NCI-H1417 treated with DMSO at 0.1 percent for 48 hours (cell line): ENCODE measurements at places on chromosomes 16 and 17.

GRCh38 chr16:78788276-78788675, 688.8 kb downstream of the WWOX start:
- DNase-seq: no peak

GRCh38 chr16:56877486-56878182, 12.6 kb downstream of the SLC12A3 start:
- DNase-seq: no peak

GRCh38 chr16:21599122-21600030, at the start of gene METTL9:
Gene METTL9, plus strand, starts transcription at chr16:21599577. Its CDS starts 157 bp downstream, at chr16:21599734.
- peak; percentile 64 for DNase-seq

DNA sequence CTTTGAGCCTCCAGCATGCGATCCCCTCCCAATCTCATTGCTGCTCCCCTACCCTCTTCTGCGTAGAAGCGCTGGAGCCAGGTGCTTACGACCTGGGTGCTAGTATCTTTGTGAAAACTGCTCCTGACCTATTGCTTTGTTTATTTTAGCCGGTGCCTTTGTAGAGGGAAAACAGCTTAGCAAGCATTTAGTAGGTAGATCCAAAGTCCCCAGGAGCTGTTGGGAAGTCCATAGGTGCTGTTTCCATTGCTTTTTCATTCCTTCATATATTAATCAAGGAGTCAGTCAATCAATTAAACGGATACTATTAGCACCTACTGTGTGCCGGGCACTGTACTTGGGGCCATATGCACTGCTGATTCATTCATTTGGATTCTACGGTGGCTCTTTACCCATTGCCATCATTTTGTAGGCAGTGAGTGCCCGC, 497.6 kb downstream of the WWOX start:
- no peak for DNase-seq

GRCh38 chr17:76176701-76177574, 35.9 kb upstream of the FOXJ1 start:
- no peak for DNase-seq

GRCh38 chr16:71367241-71367976, 8.9 kb downstream of the CALB2 start:
- no peak for DNase-seq

- DNase-seq: no peak
Measured at GRCh38 chr16:84687715-84688114, 12.1 kb upstream of the USP10 start.

DNA sequence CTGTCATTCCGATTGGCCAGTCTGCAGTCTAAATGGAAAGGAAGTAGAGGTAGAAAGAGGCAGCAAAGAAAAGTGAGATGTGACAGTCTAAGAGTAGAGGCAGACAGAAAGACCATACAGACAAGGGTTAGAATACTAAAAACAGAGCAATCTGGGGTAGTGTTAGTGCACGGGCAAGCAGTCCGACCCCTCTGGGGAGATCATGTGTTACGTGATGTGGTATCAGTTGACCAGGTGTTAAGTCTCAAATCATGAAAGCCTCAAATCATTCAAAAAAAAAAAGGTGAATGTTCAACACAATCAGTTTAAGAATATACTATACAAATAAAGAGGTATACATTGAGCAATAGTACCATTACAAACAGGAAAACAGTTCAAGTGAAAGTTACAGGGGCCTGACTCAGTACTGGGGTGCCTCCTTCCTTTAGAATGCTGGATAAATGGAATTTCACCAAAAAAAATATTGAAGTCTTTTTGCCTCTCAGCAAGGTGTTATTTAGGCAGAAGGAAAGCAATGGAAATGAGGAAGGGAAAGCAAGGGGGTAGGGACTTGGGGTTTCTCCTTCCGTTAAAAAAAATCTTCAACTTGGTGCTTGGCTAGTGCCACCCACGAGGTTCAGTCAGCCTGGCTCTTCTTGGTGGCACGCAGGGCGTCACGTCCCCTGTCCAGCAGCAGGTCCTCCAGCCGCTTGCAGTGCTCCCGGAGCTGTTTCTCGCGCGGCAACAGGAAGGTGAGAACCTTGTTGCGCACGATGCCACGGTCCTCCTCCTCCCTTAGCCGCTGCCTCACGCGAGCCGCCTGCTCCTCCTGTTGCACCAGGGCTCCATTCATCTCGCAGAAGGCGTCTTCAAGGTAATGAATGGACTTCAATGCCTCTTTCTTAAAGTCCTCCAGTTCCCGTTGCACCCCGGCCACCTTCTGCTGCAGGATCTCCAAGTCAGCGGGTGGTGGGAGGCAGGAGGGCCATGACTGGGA, 616 bp downstream of the CCDC182 start:
- DNase-seq: no peak

GRCh38 chr16:396605-397004, 394 bp upstream of the NME4 start:
- DNase-seq: no peak

- no peak for DNase-seq
Measured at GRCh38 chr16:89331371-89332109, 114.0 kb downstream of the ZNF778 start.

DNA sequence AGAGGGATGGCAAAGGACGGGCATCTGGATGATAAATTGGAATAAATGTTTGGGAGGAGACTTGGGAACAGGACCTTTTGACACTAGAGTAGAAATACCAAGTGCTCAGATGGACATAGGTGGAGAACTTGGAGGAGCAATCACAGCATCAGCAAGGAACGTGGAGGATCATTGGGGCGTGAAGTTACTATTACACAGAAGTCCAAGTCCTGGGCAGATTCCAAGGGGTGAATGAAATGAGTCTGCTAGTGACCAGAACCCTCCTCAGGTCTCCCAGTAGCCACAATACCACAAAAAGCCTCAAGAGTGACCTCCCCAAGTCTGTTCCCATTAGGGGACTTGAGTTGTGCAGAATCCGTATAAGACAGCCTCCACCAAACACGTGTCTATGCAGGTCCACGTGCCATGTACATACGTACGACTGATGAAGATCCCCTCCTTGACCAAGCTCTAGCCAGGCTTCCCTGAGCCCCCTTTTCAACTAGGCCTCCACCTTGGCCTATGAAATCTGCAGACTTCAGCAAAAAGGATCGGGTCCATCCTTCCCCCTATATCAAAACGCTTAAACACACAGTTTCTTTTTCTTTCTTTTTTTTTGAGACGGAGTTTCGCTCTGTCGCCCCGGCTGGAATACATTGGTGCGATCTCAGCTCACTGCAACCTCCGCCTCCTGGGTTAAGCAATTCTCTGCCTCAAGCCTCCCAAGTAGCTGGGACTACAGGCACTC, 2.2 kb downstream of the C17orf67 start:
- DNase-seq: no peak

DNA sequence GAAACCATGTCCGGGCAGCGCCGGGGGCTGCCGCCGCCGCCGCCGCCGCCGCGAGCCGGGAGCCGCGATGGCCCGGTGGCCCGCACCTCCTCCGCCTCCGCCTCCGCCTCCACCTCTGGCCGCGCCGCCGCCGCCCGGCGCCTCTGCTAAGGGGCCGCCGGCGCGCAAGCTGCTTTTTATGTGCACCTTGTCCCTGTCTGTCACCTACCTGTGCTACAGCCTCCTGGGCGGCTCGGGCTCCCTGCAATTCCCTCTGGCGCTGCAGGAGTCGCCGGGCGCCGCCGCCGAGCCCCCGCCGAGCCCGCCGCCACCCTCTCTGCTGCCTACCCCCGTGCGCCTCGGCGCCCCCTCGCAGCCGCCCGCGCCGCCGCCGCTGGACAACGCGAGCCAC, 587 bp downstream of the HS3ST4 start:
- DNase-seq: no peak

- DNase-seq: no peak
Measured at GRCh38 chr17:28366605-28367004, 1.6 kb upstream of the SEBOX start.

DNA sequence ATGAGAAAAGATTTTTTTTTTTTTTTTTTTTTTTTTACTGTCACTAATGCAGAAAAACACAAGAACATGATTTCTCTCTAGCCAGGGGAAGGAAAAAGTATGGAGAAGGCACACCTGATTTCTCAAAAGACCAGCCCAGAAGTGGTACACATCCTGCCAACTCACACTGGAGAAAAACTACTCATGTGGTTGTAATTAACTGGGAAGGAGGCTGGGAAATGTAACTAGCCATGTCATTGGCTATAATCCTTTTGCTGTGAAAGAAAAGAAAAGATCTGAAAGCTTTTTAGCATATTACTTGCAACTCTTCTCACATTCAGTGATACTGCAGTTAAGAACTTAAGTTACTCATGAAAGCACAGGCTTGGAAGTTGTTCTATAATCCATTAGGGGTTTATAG, 195.9 kb upstream of the PMFBP1 start:
- DNase-seq: no peak

GRCh38 chr17:50715471-50715870, 3.9 kb upstream of the LUC7L3 start:
- no peak for DNase-seq

DNA sequence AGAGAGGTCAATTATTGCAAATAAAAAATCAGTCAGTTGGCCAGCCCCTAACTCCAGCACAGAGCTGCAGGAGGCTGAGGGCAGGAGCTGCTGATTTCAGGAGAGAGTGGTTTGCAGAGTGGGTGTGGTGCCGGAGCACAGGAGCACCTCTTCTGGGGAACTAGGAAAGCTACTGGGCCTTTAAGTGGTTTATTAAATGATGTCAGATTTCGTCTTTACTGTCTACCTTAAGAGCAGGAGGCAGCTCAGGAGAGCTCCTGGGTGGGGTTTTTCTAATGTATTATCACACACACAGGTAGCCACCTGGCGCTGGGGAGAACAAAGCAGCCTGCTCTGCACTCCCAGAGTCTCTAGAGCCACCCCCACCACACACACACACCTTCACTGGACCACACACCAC, 11.5 kb upstream of the HAS3 start:
- DNase-seq: no peak

GRCh38 chr17:44389281-44389680, at the start of gene ITGA2B:
Gene ITGA2B, minus strand, starts transcription at chr17:44389649. Its CDS starts 176 bp downstream, at chr17:44389473.
- DNase-seq: no peak

GRCh38 chr17:68368387-68368786, 77.1 kb downstream of the ARSG start:
- DNase-seq: no peak

GRCh38 chr16:65809627-65810026, 556.9 kb upstream of the CDH5 start:
- no peak for DNase-seq

DNA sequence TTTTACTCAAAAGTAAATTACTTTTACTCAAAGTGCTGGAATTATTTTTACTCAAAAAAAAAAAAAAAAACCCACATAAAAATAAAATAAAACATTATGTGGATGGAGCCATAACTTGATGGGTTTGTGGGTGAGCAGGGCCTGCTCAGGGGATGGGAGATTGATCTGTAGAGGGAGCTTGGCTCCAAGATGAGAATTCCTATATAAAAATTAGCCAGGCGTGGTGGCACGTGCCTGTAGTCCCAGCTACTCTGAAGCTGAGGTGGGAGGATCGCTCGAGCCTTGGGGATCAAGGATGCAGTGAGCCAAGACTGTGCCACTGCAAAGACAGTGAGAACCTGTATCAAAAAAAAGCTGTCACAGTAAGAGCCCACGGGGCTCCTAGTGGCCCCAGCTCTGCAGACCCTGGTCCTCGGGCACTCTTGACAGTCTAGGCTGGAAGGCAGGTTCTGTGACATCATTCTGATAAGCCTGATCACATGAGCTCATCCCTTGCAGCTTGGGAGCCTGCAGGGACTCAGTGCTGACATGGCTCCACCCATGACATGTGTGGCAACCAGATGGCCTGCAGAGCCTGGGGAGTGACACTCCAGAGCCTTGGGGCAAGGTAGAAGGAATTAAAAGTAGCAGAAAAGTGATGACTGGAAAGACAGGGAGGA, 42.5 kb downstream of the ST3GAL2 start:
- DNase-seq: no peak

- DNase-seq: no peak
Measured at GRCh38 chr16:89473791-89474414, 16.5 kb downstream of the ANKRD11 start.

GRCh38 chr17:6476810-6477179, 32.5 kb downstream of the PIMREG start:
- DNase-seq: no peak

- DNase-seq: no peak
Measured at GRCh38 chr17:59767176-59767575, 59.7 kb downstream of the VMP1 start.

DNA sequence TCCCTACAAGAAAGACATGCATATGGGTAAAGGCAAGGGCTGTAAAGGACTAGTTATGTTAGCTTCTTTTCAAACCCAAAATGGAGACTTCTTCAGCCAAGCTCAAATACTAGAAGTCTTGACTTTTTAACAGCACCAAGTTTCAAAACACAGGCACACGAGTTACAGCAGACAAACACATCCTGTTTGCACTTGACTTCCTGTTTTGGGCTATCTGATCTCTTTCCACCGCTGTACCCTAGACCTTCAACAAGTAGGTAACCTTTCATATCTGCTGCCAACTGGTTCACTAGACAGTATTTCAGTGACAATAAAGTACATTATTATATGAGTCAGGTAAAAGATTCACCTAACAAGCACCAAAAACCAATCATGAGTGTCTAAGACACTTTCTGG, 12.3 kb downstream of the RFFL start:
- DNase-seq: no peak

DNA sequence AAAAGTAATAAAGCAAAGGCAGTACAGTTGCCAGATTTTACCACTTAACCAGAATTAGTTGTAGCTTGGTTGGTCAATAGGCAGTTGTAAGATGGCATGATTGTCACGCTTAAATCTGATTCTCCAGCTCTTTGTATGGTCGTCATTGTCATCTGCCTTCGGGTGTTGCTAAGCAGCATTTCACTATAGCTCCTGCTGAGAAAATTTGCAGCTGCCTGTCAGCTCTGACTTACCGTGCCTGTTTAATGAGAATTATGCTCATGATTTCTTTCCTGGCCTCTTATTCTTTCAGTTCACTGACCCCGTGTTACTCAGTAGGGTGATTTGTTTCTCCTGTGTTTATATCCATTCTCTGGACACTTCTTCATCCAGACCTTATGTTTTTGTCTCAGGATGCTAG, 66.7 kb downstream of the TANGO6 start:
- DNase-seq: peak; percentile 58

DNA sequence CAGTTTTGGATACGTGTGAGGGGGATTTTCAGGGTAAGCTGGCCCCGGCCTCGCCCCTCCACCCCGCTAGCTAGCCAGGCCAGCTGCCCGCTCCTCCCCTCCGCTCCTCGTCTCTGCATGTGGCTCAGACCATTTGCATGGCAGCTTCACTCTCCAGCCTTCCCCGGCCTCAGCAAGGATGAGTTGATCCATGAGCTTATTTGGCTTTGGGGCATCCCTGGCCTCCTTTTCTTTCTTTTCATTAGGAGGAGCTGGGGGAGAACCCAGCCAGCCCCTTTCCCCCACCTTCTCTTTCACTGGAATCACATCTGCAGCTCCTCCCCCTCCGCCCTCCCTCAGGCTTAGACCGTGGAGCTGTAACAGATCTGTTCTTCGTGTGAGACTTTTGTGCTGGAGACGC, 30.7 kb downstream of the ELAC2 start:
- no peak for DNase-seq

DNA sequence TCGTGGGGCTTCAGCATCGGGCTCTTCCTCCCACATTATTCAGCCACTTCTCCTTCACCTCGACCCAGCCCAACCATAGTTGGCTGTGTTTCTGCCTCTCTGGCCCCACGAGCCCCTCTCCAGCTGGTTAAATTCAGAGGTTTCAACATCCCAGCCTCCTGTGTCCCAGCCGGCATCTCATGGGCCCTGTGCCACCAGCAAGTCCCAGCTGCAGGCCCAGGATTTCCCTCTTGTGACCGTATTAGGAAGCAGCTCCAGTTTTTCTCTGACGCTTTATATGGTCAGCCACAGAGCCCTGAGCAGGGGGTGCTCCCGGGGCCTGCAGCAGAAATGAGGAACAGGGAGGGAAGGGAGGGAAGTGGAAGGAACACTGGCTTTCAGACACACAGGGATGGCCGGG, 27.4 kb downstream of the MYH11 start:
- no peak for DNase-seq
